Effector CD4-positive, alpha-beta T cell (primary cell): ENCODE measurements at places on chromosomes 7 and 10.

DNA sequence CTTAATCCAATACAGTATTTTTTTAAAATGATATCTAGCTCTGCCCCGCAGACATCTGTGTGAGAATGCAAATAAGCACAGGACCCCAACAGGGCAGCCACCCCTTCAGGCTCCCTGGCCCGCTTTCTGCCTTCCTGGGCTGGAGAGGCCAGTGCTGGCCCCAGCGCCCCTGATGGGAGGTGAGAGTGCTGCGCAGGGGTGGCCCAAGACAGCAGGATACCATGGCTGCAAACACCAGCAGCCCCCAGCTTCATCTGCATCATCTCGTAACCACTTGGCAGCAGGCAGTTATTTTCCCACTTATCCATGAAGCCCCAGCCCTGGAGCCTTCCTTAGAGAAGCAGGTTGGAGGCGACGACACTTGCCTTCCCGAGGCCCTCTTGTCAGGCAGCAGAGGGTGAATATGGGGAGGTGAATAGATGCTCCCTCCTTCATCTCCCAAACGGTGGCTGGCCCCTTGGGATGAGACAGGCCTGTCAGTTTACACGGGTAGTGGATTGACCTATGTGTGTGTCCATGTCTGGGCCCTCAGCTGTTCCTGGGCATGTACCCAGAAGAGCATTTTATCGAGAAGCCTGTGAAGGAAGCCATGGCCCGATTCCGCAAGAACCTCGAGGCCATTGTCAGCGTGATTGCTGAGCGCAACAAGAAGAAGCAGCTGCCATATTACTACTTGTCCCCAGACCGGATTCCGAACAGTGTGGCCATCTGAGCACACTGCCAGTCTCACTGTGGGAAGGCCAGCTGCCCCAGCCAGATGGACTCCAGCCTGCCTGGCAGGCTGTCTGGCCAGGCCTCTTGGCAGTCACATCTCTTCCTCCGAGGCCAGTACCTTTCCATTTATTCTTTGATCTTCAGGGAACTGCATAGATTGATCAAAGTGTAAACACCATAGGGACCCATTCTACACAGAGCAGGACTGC is 71.2 kb downstream of the ALOX5 start:
- no peak for DNase-seq

GRCh38 chr10:49008505-49009198 is 69.0 kb upstream of the LRRC18 start:
- no peak for DNase-seq

DNA sequence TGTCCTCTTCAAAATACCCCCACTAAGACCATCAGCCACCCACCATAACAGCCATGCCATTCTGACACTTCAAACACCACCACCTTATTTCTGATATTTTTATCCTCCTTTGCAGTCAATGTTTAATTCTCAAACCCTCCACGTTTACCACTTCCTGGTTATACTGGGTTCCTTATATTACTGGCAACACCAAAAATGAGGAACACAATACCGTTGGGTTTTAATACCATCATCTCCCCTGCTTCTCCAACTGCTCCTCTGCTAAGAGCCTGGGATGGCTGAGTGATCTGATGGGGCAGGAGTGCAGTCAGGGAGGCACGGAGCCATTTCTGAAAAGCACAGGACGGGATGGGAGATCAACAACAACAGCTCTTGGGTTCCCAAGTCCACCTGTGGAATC is 140.5 kb downstream of the CHCHD3 start:
- no peak for DNase-seq

- no peak for DNase-seq
These were observed 204.9 kb upstream of the PTER start for GRCh38 chr10:16231734-16232435.

DNA sequence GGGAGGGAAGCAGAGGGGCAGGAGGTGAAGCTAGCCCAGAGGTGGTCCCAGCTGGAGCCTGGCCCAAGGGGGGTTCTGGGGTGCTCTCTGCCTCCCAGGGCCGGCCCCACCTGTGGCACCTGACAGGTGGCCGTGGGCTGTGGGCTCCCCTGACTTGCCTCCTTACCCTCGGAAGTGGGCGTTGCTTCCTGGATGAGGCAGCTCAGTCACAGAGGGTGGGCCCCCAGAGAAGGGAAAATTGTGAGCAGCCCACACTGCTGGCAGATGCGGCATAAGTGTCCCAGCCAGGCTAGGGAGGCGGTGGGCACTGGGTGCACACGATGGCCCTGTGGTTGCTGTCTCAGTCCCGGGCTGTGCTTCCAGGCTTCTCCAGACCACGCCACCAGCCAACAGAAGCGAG is 118.9 kb downstream of the LRRC18 start:
- DNase-seq = no peak

DNA sequence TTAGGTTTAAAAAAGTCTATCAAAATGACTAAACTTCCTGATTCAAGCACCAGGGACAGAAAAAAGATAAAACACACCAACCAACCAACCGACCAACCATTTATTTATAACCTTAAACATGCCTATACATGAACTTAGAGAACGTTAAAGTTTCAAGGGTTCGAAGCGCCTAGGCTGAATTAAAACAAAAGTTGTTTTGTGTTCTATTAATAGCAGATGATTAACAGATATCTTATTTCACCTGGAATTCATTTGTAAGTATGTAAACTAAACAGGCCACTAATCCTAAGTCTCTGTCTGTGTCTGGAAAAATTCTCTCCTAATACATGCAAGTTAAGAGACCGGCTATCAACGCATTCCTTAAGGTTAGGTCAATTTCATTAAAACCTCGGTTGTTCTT is 1.4 kb downstream of the BAIAP2L1 start:
- DNase-seq = no peak

DNA sequence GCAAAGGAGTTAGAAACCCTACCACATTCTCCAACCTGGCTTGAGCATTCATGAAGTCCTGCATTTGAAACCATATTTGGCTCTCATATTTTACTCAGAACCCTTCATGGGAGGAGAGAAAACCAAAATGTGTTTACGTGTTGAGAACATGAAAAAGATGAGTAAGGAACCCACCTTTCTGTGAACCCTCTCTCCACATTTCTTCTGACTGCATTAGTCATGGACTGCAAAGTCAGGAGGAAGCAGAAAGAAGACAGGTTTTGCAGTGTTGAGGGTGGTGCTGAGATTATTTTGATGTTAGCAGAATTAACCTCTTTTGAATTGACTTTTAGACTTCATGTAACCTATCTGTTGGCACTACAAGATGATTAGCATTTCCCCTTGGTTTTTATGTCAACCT is 4.9 kb downstream of the IFIT1B start:
- DNase-seq = no peak

DNA sequence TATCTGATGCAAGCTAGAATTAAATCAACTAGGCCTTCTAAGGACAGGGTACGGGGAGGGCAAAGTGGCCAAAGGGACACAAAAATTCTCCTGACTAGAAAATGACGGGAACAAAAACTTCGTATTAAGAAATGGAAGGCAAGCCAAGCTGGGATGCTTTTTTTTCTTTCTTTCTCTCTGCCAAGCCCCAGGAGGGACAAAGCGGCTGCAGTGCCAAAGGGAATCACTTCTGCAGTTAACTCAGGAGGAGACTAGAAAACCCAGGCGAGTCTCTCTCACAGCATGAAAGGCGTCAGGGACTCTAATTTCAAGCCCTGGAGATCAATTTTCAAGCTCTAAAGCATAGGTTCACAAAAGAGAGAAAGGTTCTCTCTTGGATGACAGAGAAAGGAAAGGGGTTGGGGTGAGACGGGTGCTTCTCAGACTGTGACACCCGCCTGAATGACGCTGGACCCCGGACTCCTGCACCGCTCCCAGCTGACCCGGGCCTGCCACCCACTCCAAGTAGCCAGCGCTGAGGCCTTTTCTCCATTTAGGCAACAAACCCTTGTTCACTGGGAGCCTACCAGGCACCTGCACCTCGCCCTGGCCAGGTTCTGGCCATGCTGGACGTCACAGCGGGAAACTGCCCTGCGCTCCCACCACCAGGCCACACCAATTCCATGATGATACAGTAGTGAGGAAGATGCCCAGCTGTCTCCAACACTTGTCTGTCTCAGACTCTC is 56.5 kb downstream of the KIAA1549 start:
- no peak for DNase-seq

GRCh38 chr7:157744786-157745601 is 408.2 kb downstream of the DNAJB6 start:
- no peak for DNase-seq

DNA sequence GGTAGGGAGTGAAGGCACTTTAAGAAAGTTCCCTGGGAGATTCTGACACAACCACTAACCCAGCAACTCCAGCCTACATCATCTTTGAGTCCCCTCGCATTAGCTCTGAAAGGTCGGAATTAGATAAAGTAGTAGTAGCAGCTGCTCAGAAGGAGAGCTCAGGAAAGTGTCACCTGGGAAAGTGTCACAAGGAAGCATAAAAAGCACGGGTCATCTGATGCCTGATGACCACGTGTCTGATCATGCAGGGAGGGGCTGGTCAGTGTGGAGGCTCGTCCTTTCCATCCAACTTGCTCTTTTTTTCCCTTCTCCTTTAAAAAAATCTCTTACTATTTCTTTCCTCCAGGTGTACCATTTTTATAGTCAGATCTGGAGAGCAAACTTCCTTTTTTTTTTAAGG is 47.1 kb upstream of the PDCD4 start:
- no peak for DNase-seq

DNA sequence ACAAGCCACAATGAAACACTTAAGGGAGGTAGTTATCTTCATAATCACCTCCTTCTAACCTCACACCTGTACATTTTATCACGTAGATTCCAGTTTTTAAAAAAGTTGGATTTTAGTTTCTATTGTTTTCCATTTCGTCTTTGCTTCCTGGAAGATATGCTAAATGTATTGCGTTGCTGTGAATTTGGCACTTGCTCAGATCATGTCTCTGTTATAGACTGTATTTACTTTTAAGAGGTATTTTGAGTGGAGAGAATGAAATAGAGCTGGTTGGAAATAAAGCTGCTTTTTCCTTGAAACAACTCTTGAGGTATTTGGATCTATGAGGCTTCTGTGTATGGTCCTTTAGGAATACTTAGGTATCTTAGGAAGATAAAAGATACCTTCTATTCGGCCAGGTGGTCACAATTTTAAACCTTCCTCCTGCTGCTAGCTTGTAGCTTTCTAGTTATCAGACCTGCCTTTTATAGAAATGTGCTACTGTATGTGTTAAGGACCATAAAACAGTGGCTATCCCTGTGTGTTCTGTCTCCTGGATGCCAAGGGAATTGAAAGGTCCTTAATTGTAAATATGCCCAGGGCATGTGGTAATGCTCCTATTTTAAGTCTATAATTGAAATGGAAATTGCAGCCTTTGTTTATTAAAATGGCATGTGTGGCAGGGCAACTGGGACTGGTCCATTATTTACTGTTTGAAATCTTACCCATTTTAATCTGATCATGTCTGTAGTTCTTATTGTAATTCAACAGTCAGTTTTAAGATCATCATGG is 147.7 kb downstream of the SND1 start:
- no peak for DNase-seq

DNA sequence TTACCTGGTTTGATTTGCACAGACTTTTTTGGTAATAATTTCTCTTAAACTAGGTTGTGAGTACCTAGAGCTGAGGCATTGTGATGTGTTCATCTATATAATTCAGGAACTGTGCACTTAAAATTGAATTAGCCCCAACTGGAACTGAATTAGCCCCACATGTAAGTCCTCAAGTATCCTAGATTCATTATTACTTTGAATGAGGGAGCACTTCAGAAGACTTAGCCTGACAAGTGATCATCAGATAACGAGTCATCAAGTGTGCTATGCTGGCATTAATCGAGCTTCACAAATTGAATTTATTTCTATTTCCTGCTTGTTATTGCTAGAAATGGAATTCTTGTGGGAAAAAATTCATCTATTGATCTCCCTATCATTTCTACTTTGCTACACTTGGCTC is 323.4 kb upstream of the SEMA3D start:
- no peak for DNase-seq

DNA sequence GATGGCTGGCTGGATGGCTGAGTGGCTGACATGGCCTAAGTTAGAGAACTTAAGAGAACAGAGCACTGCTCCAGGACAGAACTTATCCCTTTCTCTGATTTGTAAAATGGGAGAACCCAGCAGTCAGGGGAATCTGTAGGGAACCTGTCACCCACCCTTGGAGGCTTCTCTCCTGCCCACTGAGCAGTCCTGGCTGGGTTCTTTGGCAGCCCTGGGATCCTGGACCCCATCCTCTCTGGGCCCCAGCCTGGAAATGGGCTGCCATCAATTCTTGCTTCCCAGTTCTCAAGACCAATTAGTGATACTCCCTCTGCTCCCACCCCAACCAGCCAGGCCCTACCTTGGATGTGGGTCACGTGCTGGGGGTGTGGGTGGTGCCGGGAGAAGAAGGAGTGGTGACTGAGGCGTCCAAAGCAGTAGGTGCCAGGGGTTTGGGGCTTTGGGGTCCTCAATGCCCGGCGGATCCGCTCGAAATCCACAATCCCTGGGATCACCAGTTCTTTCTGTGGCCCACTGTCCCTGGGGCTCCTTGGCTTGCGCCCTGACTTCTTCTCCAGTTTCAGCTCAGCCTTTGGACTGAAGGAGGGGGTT is 3.6 kb downstream of the TBATA start:
- DNase-seq = no peak

DNA sequence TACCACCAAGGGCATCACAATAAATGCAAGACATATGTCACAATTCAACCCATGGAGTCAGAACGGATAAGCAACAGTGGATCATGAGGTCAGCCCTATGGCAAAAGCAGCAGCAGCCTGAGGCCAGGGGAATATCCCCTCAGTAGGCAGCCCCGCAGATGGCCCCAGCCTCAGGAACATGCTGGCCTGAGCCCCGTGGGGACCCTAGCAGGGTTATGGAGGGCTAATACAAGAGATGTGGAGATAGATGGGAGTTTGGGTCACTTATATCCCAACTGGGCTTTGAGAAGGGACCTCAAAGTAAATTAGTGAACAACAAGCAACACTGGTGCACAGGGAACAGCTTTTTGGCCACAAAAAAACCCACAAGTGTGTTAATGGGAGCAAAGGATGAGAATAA is 9.1 kb downstream of the TMEM72 start:
- no peak for DNase-seq

- no peak for DNase-seq
These were observed 160.8 kb downstream of the PKD1L1 start for GRCh38 chr7:47787249-47788069.

DNA sequence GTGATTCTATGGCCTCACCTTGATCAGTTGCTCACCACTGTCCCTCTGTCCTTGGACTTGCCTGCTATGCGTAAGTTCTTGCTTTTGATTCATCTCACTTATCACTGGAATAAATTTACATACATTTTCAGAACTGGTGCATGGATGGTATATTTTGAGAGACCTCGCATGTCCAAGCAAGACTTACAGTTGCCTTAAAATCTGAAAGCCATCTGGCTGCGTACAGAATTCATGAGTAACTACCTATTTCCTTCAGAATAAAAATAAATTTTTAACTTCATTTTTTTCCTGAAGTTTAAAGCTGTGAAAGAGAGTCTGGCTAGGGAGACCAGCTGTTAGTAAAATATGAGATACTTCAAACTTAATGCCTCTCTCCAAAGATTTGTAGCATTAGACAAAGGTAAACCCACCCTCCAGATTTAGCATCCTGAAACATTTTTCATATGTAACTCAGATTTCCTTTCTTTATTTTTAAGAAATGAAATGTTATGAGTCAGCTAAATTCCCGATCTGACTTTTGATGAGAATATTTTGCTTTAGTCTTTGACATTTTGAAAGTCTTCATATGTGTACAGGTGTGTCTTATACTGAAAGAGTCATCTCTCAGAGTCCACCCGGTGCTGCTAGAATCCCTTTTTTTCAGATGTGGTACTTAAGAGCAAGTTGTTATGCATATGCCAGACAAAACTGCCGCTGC is 136.4 kb upstream of the CELF2 start:
- no peak for DNase-seq

GRCh38 chr7:1727812-1728570 is 57.9 kb downstream of the ELFN1 start:
- no peak for DNase-seq

- no peak for DNase-seq
These were observed 18.6 kb downstream of the TAS2R41 start for GRCh38 chr7:143496263-143496662.
